ENCODE measurements at places on chromosomes 5 and 9. TPM values are rescaled to one million over a fixed set of nuclear protein-coding genes. Genes with fewer than 3 reads are reported as not detected.

- DNase-seq, result no peak
These were observed 71.8 kb downstream of the RAPGEF1 start for GRCh38 chr9:131668057-131668438.

GRCh38 chr9:114559830-114560513 lies 27.6 kb upstream of the ATP6V1G1 start:
- no peak for DNase-seq

DNA sequence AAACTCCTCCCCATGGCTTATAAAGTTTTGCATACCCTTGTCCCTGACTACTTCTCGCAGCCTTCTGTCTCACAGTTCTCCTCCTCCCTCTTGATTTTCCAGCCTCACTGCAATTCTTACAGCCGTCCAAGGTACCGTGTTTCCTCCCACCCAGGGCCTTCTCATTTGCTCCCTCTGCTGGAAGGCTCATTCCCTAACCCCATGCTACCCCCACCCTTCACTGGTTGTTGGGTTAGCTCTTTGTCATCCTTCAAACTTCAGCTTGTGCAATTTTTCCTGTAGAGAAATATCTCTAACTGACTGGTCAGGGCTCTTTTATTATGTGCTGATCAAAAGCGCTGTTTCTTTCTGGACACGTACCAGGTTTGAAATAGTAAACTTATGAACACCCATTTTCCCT lies 329.2 kb downstream of the EBF1 start:
- DNase-seq, result peak; percentile 7

DNA sequence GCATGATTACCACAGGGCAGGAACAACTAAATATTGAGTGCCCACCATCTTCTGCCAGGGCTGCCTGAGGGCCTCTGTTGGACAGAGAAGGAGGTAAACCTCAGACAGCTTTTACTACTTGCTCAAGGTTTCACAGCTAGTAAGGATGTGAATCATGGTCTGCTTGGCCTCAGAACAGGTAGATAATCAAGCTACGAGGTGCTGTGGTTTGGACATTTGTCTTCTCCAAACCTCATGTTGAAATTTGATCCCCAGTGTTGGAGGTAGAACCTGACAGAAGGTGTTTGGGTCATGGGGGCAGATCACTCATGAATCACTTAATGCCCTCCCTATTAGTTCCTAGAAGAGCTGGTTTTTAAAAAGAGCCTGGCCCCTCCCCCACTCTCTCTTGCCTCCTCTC lies 541.2 kb upstream of the TRPC7 start:
- DNase-seq, result no peak

GRCh38 chr5:14118551-14119320 lies 24.4 kb upstream of the TRIO start:
- DNase-seq, result no peak

DNA sequence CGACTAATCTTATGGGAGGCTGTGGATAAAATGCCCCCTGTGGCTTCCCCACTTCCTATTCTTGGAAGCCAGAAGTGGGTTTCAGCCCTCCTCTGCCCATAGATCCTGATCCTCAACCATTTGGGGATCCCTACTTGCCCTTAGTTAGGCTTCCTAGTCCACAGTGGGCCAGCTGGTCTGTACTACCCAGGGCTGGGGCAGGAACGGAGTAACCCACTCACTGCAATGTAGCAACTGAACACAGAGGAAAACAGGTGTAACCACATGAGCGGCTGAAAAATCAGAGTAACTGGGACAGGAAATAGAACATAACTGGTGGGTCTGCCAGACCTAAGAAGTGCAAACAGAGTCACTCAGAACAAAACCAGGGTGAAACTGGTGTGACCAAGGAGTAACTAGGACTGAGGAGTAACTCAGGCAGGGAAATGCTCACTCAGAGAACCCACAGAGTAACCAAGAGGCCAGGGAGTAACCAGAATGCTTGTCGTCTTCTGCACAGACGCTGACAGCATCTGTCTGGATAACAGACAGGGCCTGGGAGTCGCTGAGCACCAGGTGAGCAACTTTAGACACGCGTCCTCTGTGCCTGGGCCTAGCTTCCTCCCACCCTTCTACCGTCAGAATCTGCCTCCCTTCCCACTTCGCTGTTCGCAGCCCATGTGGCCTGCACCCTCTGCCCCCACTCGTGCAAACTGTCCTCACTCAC lies 1.0 kb downstream of the AQP3 start:
- DNase-seq, result no peak

DNA sequence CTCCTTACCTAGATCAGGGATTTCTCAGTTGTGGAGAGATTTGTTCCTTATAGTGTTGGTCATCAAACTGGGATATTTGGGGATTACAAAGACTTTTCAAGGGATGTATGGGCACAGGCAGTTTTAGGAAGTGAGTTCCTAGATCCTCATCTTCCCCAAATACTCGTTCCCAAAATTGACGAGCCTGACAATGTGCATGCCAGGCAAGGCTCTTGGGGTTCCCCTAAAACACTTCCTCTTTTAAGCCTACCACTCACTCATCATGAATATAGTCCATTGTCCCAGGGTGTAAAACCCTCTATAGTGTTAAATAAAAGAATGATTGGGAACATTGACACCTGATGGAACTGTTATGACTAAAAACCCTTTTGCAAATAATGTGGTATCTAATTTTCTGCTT lies 26.4 kb downstream of the PDCD1LG2 start:
- DNase-seq, result no peak

GRCh38 chr9:137771580-137771979 lies 106.0 kb upstream of the CACNA1B start:
- DNase-seq, result no peak

DNA sequence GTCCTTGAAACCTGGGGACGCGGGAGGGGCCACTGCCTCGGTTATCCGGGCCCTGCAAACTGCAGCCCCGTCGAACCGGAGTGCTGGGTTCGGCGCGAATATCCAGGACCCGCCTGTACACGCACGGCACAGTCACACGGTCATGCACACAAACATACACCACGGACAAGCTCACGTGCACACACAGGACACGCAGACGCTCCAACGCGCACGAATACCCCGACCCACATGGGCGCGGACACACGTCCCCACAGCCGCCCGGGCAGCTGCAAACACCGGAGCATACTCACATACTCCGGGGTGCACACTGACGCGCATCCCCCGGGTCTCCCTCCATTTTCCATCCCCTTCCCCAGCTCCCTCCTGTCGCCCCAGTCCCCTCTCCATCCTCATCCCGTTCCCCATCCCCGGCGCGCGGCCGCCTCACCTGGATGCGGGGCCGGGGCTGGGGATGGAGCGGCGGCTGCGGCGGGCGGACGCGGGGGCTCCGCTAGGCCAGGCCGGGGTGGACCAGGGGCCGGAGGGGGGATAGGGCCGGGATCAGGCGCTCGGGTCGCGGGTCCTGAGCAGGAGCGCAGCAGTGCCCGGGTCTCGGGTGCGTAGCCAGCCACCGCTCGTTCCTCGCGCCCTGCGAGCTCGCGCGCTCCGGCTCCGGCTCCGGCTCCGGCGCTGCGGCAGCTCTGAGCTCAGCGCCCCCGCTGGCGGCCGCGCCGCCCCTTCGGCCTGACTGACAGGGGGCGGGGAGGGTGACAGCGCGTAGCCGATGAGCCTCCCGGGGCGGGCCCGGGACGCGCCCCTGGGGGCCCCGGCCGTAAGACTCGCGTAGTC lies at the start of the genes EIF4E1B and SNCB:
Gene EIF4E1B, plus strand, starts transcription at position 823 of the 828 bp plus-strand sequence. CDS start 12,113 bp downstream, outside the sequence.
Gene SNCB, minus strand, starts transcription at position 682 of the 828 bp plus-strand sequence. CDS start 880 bp downstream, outside the sequence.
- DNase-seq, result peak; percentile 84

DNA sequence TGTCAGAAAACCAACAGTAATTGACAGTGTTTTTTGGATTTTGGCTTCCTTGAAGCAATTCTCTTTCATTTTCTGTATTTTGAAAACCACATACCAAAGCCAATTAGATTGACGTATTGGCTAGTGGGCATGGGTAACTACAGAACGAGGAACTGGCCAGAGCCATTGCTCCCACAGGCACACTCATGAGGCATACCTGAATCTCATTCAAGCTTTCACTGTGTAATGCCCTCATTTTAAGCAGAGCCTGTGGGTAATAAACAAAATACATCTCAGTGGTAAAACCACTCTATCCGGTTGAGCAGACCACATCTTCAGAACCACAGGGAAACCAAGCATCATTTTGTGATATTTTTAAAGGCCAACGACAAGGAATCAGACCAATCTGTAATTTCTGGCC lies 394.1 kb downstream of the ZNF608 start:
- no peak for DNase-seq

DNA sequence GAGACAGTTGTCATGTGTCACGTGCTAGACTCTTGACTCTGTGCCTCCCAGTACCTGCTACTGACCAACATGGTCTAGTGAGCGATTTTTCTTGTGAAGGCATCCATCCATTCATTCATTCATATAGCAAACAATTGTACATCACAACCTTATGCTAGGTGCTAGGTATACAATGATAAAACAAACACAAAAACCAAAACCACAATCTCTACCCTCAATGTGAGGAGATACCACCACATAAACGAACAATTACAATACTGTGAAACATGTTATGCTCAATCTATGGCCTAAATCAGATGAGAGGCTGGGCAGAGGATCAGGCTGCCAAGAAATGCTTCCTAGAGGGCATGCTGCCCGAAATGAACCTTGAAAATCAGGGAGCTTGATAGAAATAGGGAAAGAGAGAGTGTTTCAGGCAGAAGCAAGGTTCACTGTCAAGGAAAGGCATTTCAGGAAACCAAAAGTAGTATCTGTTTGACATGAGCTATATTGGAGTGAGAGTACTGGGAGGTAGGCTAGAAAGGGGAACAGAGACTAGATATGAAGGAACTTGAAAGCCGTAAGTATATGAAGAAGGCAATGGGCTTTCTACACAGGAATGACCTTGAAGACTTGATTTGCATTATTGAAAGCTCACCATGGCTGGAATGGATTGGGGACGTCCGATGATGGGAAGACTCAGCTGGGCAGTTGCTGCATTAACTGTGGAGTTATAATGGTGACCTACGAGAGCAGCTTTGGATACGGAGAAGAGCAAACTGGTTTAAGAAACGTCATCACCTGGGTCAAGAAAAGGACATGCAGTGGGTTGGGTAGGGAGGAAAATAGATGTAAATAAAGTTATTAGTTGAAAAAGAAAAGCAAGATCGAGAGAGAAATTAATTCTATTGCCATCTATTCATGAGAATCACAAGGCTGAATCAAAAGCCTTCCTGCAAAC lies 90.1 kb downstream of the THBS4 start:
- DNase-seq, result no peak

- DNase-seq, result no peak
These were observed 6.3 kb upstream of the IL5 start for GRCh38 chr5:132549576-132549975.

- DNase-seq, result no peak
These were observed 20.8 kb downstream of the OR1L3 start for GRCh38 chr9:122695696-122696095.

- no peak for DNase-seq
These were observed 229.1 kb upstream of the TRPC7 start for GRCh38 chr5:136594416-136594815.

Gene GABRB2
- total RNA-seq, result 1.9 TPM

Gene INSL6
- total RNA-seq, result not detected

Gene DOK3
- 8.6 TPM for total RNA-seq

Gene TRIM52
- total RNA-seq, result 6.2 TPM

Gene FOXD4L4
- total RNA-seq, result not detected

Gene SLC22A4
- 0.60 TPM for total RNA-seq

Gene CDH9
- total RNA-seq, result 0.73 TPM
